Neuronal stem cell (in vitro differentiated cells): ENCODE measurements at places on chromosomes 6 and 20.

GRCh38 chr6:24981386-24981760, 45.6 kb upstream of the RIPOR2 start:
- no peak for DNase-seq

DNA sequence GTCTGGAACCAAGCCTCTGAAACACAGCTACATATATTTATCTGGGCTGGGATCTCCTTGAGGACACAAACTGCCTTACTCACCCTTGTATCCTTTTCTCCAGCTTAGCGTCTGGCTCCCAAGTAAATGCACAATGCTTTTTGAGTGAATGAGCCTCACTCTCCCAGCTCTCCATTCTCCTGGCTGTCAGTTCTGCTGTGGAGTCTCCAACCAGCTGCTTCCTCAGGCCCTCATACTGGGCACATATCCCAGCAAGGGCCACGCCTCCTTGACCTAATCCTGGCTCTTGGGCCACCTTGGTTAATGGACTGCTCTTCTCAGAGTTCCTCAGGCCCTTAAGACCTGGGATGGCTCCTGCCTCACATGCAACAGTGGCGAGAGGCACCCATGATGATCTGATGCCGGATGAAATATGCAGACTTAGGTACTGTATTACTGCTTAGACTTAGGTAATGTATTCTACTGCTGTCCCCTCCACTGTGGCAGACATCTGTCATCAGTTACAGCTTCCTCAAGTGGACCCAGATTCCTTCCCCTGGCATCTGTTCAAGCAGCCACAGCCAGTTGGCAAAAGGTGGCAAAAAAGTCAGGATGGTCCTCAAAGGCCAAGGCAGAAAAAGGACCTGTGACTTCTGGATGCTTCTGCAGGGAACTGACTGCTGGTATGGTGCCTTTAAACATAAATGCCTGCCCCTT, 16.5 kb downstream of the SNHG17 start:
- DNase-seq = no peak

GRCh38 chr6:29619578-29620160, 13.3 kb downstream of the GABBR1 start:
- no peak for DNase-seq

GRCh38 chr20:815914-816606, 17.5 kb upstream of the FAM110A start:
- DNase-seq = peak; percentile 83
